ENCODE measurements at places on chromosomes 2 and 18.

- DNase-seq = no peak
These were observed 121.2 kb downstream of the TXNL1 start for GRCh38 chr18:56517196-56517595.

DNA sequence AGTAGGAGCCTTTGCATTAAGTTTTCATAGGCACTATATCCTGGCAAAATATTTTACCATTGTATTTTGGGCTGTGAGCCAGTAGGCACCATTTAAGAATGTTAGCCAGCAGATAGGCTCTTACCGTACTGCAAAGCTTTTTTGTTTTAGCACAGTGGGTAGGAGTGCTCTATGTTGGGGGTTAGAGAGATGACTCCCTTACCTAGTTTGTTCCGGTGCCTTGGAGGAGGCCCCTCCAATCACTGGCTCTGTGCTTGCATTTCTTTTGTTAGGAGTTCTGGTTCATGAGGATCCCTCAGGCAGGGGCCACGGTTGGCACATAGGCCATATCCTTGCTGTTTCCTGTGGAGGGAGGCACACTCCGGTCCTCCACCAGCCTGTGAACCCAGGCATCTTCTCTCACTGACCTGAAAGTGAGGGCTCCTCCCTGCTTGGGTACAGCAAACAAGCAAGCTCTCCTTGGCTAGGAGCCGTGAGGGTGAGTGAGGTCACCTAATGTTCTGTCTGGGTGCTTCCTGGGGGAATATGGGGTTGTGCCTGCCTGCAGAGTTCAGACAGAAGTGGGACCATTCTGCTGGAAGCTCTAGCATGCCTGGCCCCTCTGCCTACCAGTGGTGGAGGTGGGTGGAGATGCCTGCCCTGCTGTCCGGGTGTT lies 29.8 kb downstream of the LTBP1 start:
- DNase-seq = no peak

DNA sequence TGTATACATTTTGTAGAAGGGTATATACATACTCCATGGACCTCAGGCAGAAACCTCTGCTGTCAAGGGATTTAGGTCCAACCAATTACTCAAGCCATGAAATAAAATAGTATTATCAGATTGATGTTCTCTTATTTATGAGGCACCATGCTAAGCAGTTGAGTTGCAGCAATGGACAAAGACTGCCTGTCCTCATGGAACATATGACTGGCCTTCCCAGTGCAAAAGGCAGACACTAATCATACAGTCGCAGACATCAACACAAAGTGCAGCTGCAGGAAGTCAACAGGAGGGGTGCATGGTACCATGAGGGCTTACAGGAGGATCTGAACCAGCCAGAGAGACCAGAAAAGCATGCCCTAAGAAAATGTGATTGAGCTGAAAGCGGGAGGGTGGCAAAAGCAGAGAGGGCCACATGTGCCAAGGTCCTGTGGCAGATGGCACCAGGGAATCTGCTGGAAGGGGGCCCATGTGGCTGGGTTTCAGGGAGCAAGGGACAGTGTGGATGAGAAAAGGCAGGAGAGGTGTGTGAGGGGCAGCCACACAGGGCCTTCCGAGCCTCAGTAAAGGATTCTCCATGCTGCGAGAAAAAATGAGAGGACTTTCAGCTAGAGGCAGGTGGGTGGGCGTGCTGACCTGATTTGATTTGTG lies 61.4 kb upstream of the RNF152 start:
- no peak for DNase-seq

DNA sequence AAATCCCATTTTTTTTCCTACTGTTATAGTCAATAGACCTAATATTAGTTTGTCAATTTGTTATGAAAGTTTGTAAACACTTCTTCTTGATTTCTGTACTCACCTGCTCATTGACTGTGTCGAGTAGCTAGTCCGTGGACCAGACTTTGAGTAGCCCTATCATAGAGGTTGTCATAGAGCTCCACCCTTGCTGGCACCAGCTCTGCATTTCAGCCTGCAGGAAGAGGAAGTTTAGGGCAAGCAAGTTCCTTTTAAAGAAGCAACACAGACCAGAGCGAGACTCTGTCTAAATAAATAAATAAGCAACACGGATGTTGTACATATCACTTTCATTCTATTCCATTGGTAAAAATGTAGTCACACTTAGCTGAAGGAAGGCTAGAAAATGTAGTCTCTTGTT lies 74.0 kb downstream of the MCFD2 start:
- no peak for DNase-seq
